ENCODE measurements at places on chromosomes 4 and X.

DNA sequence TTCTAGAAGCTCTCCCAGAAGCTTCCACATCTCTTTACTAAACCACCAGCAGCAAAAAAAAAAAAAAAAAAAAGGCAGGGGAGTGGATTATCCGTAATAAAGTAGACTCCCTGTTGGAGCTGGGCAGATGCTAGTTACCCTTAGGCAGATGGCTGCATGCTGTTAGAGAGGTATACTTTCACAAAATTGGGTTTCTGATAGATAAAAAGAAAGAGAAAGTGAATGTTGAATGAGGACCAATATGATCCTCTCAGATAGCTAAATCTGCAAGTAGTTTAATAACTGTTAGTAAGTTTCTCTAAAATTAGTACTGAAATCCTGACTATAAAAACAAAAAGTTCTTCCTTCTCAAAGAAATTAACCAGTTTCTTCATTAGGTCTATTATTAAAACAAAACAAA, 195.4 kb downstream of the ANAPC10 start:
- no peak for DNase-seq

DNA sequence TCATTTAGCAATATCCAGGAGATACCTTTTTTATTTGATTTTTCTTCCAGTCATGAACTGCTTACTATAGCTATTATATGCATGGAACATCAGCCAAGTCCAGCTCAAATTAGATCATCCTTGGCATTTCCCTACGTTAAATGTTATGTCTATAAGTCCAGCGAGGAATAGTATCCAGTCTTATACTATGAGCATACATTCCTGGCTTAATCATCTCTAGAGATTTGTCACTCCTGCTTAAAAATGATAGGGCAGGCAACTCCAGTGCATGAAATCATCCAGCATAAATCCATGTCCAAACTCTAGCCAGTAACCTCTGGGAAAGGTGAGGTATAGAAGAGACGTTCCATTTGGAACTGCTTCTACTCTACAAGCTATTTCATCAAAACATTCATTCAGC, 126.7 kb upstream of the VCX2 start:
- no peak for DNase-seq

DNA sequence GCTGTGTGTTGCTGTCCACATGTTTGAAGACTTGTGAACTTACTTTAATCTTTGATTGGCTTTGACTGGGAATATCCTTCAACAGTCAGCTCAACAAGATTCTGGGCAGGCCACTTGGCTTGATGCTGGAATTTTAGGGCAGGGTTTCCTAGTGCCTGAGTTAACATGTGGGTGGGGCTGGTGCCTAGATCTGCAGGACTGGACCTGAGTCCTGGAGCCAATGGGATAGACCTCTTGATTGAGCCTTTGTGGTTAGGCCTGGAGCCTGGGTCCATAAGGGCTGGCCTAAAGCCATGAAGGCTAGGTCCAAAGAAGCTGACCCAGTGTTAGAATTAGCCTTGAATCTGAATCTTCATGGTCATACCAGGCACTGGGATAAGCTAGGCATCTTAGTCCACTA, 757.1 kb upstream of the ADGRL3 start:
- no peak for DNase-seq

DNA sequence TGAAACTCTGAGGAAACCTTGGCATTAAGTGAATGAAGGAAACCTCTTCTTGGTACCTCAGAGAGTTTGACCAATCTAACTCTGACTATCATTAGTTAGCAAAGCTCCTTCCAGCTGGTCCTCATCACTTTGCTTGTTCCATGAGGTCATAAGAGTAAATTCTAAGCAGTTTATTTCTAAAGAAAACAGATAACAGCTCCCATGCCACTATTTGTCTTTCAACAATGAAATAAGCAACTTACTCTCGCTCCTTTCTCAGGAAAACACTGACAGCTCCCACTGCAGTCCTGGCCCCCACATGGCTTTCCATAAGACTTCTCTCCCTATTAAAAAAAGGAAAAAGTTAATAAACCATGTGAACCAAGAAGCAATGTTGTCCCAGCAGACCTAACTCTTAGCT, 127.7 kb downstream of the COL4A6 start:
- DNase-seq: no peak

- DNase-seq: no peak
Measured at GRCh38 chrX:79096145-79096556, 48.3 kb upstream of the GPR174 start.

- no peak for DNase-seq
Measured at GRCh38 chr4:4376074-4376473, 10.8 kb upstream of the NSG1 start.

DNA sequence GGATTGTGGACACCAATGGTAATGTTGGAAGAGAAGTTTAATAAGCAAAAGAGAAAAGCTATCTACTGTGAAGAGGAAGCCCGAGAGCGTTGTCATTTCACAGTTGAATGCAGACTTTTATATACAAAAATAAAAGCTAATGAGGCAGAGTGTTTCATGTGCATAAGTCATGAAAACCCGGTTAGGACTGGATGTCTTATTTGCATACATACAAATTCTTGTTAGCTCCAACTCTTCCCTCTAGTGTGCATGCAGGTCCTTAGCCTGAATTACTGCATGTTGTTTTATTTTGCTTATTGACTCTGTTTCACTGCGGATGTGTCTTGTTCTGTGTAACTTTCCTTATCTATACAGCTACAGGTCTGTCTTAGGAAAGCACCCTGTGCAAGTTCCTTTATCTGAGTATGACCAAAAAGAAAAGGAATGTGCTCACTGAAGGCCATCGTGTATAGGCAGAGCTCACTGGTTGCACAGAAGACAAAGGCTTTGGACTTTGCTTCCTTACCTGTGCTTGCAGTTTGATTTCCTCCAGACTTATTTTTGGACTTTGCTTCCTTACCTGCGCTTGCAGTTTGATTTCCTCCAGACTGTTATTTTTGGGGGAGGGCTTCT, 25.1 kb upstream of the UGT2B11 start:
- no peak for DNase-seq

DNA sequence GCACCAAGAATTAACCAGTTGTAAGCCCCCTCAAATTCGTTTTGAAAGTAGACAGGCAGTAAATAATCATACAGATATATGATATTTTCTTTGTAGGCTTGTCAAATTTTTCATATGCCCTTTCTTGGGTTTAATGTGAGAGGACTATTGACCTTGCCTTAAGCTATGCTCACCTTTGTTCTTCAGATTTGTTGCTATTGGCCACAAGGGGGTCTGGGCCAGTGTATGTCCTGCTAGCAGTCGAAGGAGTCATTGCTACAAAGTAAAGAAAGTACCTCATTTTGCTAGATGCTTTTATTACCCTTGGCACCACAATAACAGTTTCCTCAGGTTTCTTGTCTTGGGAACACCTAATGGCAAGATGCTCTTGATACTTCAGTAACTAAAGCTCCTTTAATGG, 51.7 kb downstream of the IGSF1 start:
- no peak for DNase-seq

GRCh38 chr4:67580577-67580976, 22.1 kb downstream of the STAP1 start:
- DNase-seq: no peak

DNA sequence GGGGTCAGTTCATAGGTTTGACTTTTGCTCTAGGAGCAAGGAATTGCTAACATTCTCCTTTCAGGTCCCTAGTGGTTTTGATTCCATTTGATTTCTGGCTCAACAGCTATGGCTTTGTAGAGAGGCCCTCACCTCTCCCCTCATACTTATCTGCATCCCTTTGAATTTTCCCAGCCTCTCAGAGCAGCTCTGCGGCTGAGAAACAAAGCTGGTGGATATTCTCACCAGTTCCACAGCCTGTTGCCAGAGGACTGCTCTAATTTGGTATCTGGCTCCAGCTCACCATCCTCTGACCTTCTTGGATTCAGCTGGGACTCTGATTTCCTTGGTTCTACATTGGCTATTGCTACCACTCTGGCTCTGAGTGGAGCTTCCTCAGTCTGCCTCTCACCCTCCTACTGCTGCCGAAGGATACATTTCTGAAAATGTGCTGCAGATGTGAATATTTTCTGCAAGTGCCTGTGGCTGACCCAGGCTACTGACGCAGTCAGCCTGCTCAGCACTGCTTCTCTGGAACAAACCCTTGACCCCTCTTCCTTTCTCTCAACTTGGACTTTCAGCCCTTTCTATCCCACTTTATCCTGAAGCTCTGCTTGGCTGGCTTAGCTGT, 110.9 kb upstream of the ENPEP start:
- no peak for DNase-seq

- no peak for DNase-seq
Measured at GRCh38 chrX:16638533-16638932, 11.4 kb upstream of the S100G start.

DNA sequence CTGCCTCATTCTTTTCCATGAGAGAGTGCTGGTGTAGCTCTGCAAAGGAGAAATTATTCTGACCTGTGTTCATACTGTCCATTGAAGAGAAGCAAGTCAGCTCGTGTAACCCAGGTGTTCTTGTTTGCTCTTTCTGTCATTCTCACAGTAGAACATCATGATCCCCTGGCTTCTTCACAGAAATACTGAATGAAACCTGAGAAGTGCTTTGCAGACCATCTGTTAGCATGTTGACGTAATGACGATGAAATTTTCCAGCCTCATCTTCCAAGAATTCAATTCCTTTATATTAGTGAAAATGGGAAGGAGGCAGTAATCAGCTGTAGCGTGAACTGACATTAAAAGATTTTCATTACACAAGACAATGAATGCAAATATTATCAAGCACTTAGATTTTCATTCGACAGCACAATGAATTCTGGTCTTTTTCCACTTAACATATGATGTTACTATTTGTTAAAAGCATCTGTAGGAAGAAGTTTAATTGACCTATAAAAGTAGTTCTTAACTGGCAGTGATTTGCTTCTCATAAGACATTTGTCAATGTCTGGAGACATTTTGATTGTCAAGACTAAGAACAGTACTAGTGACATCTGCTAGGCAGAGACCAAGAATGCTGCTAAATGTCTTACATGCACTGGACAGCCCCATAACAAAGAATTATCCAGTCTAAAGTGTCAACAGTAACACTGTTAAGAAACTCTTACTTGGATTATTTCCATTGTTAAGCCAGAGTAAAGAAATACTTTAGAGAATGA, 246.3 kb downstream of the BANK1 start:
- DNase-seq: no peak

- DNase-seq: no peak
Measured at GRCh38 chrX:43676971-43677572, 21.0 kb downstream of the MAOA start.

GRCh38 chr4:130850019-130850524, 1754.1 kb downstream of the C4orf33 start:
- no peak for DNase-seq

DNA sequence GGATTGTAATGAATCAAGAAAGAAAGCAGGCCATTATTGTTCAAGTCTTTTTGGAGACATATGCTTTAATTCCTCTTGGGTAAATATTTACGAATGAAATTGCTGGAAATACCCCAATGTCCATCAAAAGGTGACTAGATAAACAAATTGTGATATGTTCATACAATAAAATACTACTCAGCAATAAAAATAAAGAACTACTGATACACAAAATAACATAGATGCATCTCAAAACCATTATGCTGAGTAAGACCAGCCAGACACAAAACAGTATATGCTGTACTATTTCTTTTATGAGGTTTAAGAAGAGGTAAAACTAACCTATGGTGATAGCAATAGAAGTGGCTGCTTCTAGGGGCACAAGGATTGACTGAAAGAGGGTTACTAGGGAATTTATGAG, 28.8 kb upstream of the JADE1 start:
- DNase-seq: no peak

- no peak for DNase-seq
Measured at GRCh38 chr4:156953951-156954350, 17.6 kb downstream of the PDGFC start.

DNA sequence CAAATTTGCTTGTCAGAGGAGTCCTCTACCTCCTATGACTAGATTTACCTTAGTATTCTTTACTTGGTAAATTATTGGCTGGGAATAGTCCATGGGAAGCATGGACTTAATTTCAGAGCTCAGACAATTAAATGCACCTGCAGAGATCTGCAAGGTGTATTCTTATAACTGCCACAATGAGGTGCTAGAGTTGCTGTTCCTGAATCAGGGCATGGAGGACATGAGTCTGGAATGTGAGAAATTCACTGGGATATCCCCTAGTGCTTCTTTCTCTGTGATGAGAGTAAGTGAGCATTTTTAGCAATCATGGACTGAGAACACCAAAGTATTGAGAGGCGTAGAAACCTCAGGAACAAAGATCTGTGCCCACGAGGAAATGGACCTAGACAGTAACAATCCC, 32.9 kb upstream of the GRID2 start:
- DNase-seq: no peak

GRCh38 chr4:154622598-154622997, 10.1 kb upstream of the FGG start:
- no peak for DNase-seq

DNA sequence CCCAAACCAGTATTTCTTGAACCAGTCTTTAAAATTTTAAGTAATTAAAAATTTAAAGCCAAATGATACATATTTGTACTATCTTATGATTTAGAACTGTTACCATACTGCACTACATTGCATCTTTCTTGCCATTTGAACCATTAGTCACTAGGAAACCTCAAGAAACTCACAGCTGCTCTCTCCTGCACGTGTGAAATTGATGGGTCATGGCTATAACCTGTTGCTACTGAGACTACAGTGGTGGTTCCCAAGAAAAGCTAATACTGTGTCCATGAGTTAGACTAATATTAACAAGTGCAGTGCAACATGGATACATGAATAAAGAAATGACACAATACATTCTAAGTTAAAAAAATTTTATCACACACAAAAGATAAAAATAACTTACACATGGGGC, 88.4 kb downstream of the PDE5A start:
- no peak for DNase-seq

GRCh38 chr4:173517781-173518424, 12.1 kb downstream of the HAND2 start:
- DNase-seq: no peak

DNA sequence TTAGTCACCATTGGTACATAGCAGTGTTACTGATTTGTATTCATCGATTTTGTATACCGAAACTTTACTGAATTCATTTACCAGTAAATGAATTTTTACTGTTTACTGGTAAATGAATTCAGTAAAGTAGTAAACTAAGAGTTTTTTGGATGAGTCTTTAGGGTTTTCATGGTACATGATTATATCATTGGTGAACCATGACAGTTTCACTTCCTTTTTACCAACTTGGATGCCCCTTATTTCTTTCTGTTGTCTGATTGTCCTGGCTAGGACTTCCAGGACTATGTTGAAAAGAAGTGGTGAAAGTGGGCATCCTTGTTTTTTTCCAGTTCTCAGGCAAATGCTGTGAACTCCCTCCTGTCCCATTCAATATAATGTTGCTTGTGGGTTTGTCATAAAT, 494.9 kb downstream of the GALNTL6 start:
- DNase-seq: no peak
